Endothelial cell of umbilical vein (primary cell): ENCODE measurements at places on chromosomes 3 and 15. TPM values are rescaled to one million over a fixed set of nuclear protein-coding genes. Genes with fewer than 3 reads are reported as not detected.

SKOR1 gene
- total RNA-seq = 0.09 and 0.15 TPM in 2 replicates

GRCh38 chr3:40237889-40238571 lies 71.5 kb upstream of the EIF1B start:
- no peaks in the 10 kb centered on the region for H3K36me3 ChIP-seq
- no peaks in the 10 kb centered on the region for H3K27me3 ChIP-seq
- no peaks in the 10 kb centered on the region for H3K4me1 ChIP-seq
- no peak overlapping the region for H3K27ac ChIP-seq
- no peak overlapping the region for H3K4me3 ChIP-seq

ALPK3 gene
- total RNA-seq = 36.2 and 41.7 TPM in 2 replicates

- no peaks in the 10 kb centered on the region for H3K27me3 ChIP-seq
- no peaks in the 10 kb centered on the region for H3K4me1 ChIP-seq
- no peak overlapping the region for H3K27ac ChIP-seq
- no peak overlapping the region for H3K4me3 ChIP-seq
- DNase-seq = no peak
Observed at GRCh38 chr15:79804838-79805237, 92.0 kb downstream of the MTHFS start.

MGA gene
- 34.0 and 36.5 TPM in 2 replicates for total RNA-seq

DNA sequence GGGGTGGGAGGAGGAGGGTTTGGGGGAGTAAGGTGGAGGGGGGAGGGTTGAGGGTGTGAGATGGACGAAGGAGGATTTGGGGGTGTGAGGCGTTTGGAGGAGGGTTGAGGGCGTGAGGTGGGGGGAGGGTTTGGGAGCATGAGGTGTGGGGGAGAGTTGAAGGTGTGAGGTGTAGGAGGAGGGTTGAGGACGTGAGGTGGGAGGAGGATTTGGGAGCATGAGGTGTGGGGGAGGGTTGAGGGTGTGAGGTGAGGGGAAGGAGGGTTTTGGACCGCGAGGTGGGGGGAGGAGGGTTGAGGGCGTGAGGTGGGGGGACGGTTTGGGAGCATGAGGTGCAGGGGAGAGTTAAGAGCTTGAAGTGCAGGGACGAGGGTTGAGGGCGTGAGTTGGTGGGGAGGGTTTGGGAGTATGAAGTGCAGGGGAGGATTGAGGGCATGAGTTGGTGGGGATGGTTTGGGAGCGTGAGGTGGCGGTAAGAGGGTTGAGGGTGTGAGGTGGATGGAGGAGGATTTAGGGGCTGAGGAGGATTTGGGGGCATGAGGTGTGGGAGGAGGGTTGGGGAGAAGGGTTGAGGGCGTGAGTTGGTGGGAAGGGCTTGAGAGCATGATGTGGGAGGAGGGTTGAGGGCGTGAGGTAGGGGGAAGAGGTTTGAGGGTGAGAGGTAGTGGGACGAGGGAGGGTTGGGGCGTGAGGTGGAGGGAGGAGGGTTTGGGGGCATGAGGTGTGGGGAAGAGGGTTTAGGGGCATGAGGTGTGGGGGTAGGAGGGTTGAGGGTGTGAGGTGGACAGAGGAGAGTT lies 1.2 kb downstream of the MLF1 start:
- H3K27ac ChIP-seq = no peak overlapping the region
- H3K4me1 ChIP-seq = no peaks in the 10 kb centered on the region
- no peaks in the 10 kb centered on the region for H3K36me3 ChIP-seq
- H3K27me3 ChIP-seq = no peaks in the 10 kb centered on the region
- no peak overlapping the region for H3K4me3 ChIP-seq
- no peak for DNase-seq

- H3K4me1 ChIP-seq = peaks cover 3% of the 10 kb centered on the region
- no peak overlapping the region for H3K4me3 ChIP-seq
- H3K27ac ChIP-seq = no peak overlapping the region
Observed at GRCh38 chr3:48232734-48233133, 8.2 kb upstream of the ZNF589 start.

DNA sequence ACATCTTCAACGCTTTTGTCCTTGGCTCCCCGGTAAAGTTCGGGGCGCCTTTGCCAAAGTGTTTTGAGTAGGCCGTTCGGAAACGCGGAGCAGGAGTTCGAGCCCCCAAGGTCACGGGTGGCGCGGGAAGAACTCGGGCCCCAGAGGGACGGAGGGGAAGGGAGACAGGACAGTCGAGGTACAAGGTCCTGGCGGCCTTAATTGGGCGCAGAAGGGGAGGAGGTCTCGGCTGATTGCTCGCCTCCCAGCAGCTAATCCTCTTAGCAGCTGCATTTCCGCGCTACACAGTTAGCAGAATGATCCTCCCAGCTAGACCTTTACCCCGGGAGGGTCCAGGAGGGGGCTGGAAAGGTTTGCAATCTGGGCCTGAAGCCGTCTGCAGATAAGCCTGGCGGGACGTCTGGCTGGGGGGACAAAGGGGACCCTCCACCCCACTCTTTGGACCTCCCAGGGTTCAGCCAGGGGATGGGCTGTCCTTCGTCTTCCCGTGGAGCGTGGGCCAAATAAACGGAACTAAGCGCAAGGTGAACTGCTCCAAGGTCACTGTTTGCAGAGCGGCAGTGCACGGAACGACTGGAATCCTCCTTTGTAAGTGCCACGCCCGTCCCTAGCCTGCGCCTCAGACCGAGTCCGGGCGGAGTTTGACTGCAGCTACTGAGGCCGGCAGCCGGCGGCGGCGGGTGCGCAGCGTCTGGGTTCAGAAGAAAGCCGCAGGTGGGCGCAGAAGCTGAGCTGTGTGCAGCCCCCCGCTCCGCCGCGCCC lies 7.2 kb downstream of the EOMES start:
- H3K36me3 ChIP-seq = no peaks in the 10 kb centered on the region
- no peak overlapping the region for H3K27ac ChIP-seq
- peaks cover 23% of the 10 kb centered on the region for H3K4me1 ChIP-seq
- H3K27me3 ChIP-seq = peaks cover 72% of the 10 kb centered on the region
- no peak overlapping the region for H3K4me3 ChIP-seq

TM6SF1 gene
- total RNA-seq = 26.5 and 26.8 TPM in 2 replicates

- no peak for DNase-seq
- no peak overlapping the region for H3K27ac ChIP-seq
- no peaks in the 10 kb centered on the region for H3K27me3 ChIP-seq
- H3K36me3 ChIP-seq = no peaks in the 10 kb centered on the region
- no peak overlapping the region for H3K4me3 ChIP-seq
Observed at GRCh38 chr15:100727291-100727851, 125.0 kb downstream of the ASB7 start.

GRCh38 chr3:141250342-141250741 lies 18.7 kb downstream of the PXYLP1 start:
- no peaks in the 10 kb centered on the region for H3K36me3 ChIP-seq
- no peaks in the 10 kb centered on the region for H3K27me3 ChIP-seq
- no peak for DNase-seq
- no peak overlapping the region for H3K4me3 ChIP-seq
- H3K4me1 ChIP-seq = no peaks in the 10 kb centered on the region
